ENCODE measurements at places on chromosomes 1 and 21.

GRCh38 chr1:226985839-226986463 lies 45.9 kb downstream of the COQ8A start:
- no peak for DNase-seq

DNA sequence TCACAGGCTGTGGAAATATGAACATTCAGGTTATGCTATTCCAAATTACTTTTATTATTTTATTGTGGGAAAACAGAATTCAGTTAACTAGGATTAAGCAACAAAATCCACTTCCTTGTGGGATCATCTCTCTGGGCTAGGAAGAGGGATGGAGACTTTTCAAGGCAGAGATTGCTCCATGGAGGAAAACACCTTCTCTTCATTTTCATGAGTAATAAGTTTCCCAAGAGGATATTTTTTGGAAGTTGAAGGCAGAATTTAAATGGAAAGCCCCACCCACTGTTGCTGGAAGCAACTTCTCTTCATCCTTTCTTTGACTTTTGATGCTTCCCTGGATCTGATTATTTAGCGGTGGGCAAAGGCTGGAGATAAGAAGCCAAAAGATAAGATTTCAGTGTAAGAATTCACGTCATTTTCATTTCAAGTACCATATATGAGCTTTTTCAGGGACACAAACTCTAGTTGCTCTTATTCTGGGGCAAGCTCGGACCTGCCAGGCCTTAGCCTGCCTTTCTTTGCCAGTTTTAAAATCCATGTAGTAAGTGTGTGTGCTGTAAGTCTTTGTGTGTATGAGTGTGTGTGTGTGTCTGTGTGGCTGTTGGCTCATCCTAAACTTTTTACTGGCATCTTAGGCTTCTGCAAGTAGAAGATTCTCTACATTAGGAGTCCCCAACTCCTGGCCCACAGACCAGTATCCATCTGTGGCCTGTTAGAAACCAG lies 11.7 kb upstream of the IL24 start:
- DNase-seq: no peak

GRCh38 chr1:117089996-117090395 lies 29.9 kb downstream of the TTF2 start:
- DNase-seq: no peak

- no peak for DNase-seq
Observed at GRCh38 chr1:239868058-239868832, 223.4 kb upstream of the FMN2 start.

DNA sequence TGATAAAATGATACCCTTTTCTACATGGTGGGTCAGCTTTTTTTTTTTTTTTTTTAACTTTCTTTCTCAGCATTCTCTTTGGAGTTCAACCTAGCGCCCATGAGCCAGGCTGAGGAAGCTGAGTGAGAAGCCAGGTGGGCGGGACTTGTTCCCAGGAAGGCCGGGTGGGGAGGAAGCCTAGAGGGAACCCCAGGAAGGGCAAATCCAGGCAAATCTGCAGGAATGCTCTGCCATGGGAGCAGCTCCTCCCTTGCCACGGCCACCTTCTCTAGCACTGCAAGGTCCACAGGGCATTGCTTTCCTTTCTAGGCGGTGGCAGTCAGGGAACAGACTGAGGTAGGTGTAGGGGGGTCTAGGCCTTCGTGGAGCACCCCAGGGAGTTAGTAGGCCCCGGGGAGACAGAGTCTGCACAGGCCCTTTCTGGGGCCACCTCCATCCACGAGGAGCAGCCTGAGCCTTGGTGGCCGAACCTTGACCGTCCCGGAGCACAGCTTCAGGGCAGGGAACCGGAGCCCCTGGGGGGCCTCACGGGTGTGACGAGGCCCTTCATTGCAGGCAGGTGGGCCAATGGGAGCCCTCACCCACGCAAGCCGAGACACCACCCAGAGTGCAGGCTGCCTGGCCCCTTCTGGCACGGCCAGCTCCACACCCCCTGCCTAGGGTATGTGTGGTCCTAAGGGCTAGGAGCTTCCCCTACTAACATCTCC lies 18.2 kb upstream of the CCDC27 start:
- DNase-seq: no peak

- no peak for DNase-seq
Observed at GRCh38 chr1:240190881-240191401, 99.3 kb downstream of the FMN2 start.

DNA sequence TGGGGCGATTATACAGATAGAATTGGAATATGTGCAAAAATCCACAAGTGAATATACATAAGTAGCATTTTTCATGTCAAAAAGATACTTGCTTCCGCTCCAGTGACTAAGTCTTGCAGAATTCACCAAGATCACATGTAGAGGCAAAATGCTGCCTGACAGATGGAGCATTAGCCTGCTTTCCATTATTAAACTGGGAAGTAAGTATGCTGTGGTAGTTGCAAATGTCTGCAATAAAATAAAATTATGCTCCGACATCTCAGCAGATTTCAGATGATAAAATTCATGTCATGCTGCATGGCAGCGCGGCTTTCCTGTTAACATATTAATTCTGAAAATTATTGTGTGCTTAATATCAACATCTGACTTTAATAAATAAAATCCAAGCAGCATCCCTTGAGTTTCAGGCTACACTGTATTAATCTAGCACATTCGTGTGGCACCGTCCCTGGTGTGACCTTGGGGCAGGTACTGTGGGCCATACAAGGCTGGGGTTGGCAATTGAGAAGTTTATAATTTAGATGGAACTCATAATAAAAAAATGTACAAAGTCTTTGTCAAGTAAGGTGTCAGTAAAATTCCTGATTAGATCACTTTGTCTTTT lies 366.4 kb upstream of the ZP4 start:
- DNase-seq: no peak

DNA sequence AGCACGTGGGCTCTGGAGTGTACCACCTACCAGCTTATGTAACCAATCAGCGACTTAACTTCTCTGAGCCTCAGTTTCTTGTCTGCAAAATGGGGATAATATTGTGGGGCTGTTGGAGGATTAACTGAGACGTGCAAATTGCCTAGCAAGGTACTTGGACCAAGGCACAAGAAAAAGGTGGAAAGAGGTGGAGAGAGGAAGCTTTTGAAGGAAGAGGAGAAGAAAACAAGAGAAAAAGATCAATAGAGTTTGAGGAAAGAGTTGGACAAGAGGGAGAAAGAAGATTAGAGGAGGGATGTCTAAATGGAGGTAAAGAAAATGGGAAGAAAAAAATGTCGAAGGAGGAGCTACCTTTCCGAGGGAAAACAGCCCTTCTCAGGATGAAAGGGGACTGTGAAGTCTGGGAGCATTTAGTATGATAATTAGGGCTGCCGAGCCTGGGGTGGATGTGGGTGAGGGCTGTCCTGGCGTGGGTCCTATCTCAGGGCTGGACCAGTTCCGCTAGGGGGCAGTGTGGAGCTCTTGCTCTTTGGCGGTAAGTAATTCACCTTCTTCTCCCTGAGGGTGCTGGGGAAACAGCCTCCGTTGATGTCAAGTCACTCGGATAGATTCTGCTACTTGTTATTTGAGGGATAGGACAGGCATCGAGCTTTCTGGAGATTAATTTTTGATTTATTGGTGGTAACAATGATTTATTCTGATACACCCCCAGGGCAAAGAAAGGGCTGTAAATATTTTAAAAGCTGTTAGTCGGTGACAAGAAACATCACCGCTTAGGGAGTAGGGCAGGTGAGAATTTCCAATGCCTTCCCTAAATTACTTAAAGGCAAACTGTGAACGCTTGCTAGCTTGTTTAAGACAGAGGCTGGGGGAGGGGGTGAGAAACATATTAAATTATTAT lies 79.0 kb upstream of the NFASC start:
- no peak for DNase-seq

DNA sequence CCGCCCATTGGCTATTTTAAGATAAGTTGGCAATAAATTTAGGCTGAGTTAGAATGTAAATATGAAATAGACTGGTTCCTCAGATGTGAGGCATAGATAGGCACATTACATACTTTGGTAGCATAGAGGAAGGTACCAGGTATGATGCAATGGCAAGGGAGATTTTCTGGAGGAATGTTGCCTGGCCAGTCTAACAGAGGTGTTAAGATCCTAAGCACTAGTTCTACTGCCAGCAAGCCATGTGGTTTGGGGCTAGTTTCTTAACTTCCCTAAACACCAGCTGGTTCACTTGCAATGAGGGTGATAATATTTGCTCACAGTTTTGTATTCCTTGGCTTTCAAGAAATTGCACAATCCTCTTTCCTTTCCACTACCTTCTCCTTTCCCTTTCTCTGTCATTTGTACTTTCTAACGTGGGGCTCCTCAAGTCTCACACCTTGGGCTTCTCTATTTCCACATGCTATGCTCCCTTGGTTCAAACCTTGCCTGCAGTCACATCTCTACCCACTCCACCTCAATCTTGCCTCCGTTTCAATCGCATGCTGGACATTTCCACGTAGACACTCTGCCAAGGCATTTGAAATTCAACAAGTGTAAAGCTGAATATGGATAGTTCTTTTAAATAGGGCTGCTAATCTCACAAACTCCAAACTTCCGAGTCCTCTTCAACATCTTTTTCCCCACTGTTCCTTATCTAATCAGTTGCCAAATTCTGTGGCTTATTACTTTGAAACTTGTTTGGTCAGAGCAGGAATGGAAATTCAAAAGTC lies 4.7 kb upstream of the CD55 start:
- DNase-seq: peak; percentile 97

- DNase-seq: no peak
Observed at GRCh38 chr1:13560541-13560940, 23.1 kb upstream of the PDPN start.

DNA sequence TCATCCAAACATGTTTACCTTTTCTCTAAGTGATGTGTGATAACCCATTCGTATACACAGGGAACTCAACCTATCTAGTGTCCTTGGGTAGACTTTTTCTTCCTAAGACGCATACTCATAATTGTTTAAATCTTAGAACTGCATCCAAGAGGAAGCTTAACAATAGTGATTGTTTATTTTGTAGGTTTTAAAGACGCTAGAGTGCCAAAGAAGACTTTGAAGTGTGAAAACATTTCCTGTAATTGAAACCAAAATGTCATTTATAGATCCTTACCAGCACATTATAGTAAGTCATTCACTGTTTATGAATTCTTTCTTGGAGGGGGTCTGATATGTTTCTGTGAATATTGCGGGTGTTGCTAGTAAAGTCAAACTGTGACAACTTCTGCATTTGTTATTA lies 25.4 kb downstream of the PLA2G4A start:
- no peak for DNase-seq

DNA sequence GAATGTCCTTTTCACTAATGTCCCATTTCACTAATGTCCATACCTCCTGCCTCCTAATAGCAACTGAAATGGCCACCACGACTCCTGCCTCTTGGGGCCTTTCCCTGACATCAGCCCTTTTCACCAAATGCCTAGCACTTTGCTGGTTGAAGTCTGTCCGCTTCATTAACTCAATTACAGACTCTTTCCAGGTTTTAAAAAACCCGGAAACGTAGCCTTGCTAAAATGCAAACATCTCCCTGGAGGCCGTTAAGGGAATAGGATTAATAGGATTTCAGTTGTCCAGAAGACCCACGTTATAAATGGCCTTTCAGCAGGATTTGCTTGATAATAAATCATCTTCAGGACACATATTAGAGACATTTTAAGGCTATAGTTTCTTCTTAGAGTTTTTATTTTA lies 25.7 kb upstream of the ERO1B start:
- DNase-seq: no peak

DNA sequence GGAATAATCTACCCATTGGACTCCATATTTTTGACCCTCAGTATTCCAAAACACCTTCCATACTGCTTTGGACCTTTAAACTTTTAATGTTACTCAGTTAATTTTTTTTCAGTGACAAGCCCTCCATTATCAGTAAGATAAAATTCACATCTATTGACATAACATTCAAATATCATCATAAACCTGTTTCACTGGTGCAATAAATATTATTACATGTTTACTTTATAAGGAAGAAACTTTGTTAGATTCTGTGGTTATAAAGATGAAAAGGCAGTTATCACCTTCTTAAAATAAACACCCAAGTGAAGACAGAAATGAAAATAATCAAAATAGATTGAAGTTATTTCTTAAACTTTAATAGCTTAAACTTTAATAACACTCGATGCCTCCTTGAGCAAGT lies 758.5 kb upstream of the ADGRL2 start:
- no peak for DNase-seq

DNA sequence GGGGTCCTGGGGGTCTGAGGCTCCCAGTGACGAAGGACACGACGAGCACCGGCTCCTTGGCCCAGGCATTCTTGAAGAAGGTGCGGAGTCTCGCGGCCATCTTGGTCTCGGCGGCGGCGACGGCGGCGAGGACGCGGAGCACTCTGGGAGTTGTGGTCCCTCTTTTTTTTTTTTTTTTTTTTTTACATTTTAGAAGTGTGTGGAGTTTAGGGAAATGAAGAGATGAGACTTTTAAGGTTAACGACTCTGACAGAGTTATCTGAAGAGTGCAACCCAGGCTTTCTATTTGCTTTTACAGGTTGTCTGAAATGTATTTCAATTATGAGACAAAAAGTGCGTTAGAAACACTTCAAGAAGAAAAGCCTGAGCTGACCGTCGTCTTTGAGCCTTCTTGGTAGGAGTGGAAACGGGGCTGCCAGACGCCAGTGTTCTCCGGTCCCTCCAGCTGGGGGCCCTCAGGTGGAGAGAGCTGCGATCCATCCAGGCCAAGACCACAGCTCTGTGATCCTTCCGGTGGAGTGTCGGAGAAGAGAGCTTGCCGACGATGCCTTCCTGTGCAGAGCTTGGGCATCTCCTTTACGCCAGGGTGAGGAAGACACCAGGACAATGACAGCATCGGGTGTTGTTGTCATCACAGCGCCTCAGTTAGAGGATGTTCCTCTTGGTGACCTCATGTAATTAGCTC lies 9.7 kb downstream of the OR2B11 start:
- DNase-seq: no peak

DNA sequence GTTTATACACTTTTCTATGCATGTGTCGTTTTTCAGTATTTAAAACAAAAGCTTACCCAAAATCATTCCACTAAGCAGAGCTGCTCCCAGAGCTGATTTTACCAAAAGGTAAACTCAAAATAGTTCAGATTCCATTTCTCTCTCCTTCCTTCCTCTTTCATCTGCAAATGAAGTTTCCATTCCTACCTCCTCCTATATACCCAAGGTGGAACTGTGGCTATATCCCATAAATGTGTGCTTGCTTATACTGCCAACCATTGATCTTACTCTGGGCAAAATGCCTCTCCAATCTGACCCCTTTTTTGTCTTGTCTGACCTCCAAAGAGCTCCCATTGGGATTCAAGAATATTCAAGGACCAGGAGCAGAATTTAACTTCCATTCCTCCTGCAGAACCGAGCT lies 9.5 kb downstream of the OLFML2B start:
- DNase-seq: no peak

GRCh38 chr1:11784993-11785769 lies 20.6 kb downstream of the MTHFR start:
- DNase-seq: no peak

DNA sequence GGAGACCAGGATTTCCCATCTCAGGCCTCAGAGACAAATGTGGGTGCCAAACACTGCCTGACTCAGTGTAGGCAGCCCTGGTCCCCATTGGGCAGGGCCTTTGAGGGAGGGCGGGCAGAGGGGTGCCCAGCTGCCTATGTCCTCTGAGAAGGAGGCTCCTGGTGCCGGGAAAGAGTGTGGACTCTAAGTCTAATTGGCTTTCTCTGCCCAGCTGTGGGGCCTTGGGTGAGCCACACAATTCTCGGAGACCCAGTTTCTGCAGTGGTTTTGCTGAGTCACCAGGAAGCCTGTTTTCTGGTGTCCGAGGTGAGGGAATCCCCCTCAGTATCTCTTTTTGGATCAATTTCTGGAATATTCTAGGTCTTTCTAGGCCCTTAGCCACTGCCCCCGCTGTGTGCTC lies 35.3 kb upstream of the ACTL8 start:
- no peak for DNase-seq

- no peak for DNase-seq
Observed at GRCh38 chr1:160827418-160827817, 31.4 kb downstream of the LY9 start.
